Cardiac fibroblast (primary cell): ENCODE measurements at places on chromosomes 12 and 14.
A peak's percentile ranks its signal among the peaks of the same experiment; 100 is the strongest.

DNA sequence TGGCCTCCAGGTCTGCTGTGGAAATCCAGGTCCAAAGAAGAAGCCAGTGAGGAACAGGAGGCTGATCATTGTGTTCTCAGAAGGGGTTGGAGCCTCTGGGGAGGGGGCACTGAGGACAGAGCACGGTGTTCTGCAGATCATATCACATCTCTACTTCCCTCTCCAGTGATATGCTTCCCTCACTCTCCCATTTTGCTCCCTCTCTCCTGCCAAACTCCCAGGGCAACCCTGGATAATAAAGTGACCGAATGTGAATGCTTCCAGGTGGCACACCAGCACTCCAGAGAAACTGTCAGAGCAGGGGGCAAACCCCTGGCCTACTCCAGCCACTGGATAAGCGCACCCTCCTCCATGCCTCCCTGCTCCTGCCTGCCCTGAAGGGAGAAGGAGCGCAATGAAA is 57.8 kb downstream of the DPF3 start:
- no peak for DNase-seq

- DNase-seq, result peak; percentile 96
Measured at GRCh38 chr12:124497658-124498057, 69.8 kb downstream of the NCOR2 start.

GRCh38 chr14:65025818-65026217 is 39.1 kb downstream of the FNTB start:
- no peak for DNase-seq

GRCh38 chr14:61705017-61705416 is 9.7 kb downstream of the HIF1A start:
- peak; percentile 38 for DNase-seq

DNA sequence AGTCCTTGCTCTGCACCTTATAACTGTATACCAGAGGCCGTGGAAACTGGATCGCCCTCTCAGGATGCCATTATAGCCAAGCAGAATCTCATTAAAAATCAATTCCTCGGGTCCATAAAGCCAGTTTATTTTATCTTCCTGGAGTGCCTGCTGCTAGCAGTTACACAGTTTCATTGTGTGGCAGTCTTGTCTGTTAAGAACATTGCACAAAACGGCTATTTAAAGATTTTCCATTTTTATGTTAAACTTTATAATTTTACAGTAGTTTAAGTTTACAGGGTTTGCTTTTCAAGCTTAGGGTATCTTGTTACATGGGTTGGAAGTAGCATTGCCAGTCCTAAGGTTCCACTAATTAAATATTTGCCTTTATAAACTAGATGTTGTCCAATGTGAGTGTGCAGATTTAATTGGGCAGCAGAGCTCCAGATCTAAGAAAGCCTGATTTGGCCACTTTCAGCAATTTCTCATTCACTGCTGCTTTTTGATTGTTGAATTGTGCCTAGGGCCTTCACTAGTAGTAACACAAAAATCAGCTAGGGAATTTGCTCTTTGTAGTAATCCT is 17.0 kb downstream of the TMEM30B start:
- no peak for DNase-seq

DNA sequence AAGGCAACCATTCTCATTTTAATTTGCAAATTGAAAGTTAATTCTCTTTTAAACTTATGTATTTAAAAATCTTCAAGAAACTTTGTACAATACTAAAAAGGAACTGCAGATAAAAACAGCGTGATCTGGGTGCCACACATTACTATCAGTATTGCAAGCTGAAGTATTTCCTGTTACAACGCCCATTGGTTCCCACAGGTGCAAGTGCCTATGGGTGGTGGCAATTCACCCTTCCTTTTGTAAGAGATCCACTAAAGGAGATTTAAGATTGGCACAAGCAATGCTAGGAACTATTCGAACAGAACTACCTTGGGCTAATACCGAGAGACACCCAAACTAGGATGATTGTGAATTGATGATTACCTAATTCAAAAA is 13.2 kb downstream of the TAOK3 start:
- no peak for DNase-seq

GRCh38 chr12:131375972-131376345 is 334.9 kb upstream of the SFSWAP start:
- no peak for DNase-seq

GRCh38 chr14:38496092-38496491 is 240.2 kb upstream of the CLEC14A start:
- DNase-seq, result no peak

- no peak for DNase-seq
Measured at GRCh38 chr14:79285263-79285662, 926.0 kb downstream of the DIO2 start.

GRCh38 chr14:60926002-60926401 is 54.9 kb downstream of the TRMT5 start:
- DNase-seq, result no peak

DNA sequence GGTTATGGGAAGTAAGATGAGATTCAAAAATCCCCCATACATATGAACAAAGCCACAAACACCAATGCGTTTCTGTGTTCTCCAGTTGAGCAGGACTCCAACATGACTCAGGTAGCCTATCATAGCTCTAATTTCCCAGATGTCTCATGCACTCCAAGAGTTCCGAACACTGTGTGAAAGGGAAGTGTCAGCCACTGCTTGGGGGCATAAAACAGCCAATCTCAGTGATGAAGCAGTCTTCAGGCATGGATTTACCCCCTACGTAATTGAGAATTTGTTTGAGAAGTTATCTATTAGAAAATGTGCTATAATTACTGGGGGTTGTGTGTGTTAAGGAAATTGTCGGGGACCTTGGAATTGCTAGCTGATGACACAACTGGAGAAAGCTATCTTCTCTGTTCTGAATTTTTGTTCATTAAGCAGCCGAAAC is 153.9 kb upstream of the AVPR1A start:
- DNase-seq, result no peak

DNA sequence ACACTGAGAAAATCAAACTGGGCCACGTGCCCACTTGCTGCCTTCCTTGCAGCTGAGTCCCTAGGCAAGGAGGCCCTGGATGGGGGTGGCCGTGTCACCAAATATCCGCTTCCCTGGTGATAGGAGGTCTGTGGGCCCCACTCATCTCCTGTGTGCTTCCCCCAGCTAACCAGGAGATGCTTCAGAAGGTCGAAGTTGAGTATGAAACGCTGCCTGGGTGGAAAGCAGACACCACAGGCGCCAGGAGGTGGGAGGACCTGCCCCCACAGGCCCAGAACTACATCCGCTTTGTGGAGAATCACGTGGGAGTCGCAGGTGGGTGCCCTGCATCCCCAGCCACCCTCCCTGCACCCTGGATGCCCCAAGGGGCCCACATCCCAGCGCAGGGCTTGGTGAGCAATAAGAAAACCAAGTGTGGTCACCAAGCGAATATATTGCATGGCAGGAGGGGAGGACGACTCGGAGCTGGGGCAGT is 6.8 kb upstream of the SIVA1 start:
- no peak for DNase-seq

- no peak for DNase-seq
Measured at GRCh38 chr12:106157802-106158201, 19.0 kb upstream of the NUAK1 start.

- DNase-seq, result peak; percentile 38
Measured at GRCh38 chr14:99562856-99563748, 40.9 kb downstream of the CCDC85C start.

- no peak for DNase-seq
Measured at GRCh38 chr12:50529345-50529744, 24.6 kb downstream of the DIP2B start.

DNA sequence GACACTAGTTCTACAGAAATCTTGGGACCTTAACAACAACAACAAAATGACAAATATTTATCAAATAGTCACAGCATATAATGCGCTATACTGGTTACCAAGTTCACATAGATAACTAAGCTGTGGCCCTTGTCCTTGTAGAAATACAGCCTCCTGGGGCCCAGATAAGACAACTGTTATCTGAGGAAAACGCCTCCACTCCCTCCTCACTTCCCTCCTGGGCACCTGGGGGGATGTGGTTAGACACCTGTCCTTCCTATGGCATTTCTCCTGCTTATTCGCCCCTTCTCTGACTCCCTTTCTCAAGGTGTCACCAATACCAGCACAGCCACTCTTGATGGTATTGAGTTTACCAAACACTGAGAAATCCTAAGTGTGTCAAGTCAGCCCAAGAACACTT is 419.4 kb downstream of the RAD51B start:
- DNase-seq, result no peak

DNA sequence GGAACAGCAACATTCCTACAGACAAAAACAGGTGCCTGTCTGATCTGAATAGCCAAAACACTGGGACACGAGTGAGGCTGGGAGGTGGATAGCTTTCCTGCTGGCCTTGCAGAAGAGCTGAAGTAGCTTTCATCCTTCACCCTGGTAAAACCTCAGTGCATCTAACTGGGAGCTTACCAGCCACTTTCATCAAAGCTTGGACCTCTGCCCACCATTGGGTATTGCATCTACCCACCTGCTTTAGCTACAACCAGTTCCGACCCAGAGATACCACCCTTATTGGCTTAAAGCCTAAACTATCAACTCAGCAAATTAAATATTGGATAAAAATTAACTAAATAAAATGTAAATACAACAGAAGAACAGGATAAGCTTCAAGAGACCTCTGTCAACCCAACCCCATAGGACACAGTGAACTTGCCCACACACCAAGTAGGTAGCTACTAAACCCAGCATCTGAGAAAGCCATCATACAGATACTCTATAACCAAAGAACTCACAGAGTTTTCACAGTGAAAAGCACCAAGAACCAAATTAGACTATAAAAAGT is 866.3 kb downstream of the FSCB start:
- no peak for DNase-seq

GRCh38 chr14:71444030-71444822 is 488.0 kb upstream of the RGS6 start:
- DNase-seq, result no peak

DNA sequence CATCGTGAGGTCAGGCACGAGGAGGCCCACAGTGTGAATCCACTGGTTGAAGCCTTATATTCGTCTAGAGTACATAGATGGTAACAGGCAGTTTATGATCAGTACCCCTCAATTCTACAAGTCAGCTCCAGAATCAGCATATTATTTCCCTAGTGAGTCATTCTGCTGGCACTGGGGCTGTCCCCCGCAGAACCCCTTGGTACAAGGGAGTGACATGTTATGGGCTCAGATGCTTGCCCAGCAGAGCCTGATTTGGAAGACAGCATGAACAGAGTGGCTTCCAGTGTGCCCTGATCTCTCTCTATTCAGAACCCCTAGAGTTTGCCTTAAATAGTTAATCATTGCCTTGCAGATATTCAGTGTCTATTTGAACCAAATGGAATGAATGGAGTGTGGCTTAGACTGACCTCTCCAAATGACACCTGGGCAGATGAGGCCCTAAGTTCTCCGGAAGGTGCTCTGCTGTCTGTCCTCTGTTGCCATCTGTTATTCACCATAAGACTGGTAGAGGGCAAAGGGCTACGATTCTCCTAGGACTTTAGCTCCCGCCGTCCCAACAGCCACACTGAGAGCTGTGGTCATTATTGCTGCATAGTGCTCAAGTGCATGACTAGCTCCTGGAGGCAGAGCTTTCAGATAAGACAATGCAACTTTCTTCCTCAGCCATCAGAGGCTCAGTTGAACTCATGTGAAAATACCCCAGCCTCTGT is 41.1 kb downstream of the CACNA2D4 start:
- DNase-seq, result no peak

DNA sequence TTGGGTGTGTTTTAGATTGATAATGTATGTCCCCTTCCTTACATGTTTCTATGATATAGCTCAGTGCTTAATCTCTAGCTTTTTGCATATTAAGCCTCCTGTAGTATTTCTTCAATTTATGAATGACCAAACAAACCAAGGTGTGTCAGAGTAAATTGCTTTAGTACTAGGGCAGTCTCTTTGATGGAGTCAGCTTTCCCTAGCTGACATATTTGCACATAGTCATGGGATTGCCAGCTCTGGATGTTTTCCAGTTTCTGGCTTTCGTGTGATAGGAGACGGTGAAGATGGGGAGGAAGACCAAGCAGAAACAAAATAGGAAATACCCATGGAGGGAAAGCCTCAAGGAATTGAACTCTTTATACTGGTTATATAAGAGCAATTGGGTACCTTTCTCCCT is 148.9 kb downstream of the PLEKHA5 start:
- no peak for DNase-seq

DNA sequence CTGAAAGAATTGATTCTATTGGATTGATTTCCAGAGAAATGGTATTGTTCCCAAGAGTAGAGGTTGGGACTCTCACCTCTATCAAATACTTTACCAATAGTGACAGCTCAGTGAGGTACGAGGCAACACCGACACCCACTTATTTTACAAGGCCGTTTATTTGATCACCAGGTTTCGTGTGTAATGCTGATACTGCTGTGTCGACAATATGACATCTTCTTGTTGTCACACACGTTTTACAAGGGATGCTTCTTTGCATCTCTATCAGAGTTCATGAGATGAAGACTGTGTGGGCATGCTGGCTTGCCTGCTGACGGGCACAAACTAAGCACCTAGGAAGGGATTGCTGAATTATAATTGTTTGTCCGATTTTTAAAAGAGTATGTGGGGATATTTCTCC is 217.8 kb upstream of the EGLN3 start:
- no peak for DNase-seq

GRCh38 chr12:91274916-91275315 is 92.3 kb upstream of the DCN start:
- DNase-seq, result peak; percentile 88

DNA sequence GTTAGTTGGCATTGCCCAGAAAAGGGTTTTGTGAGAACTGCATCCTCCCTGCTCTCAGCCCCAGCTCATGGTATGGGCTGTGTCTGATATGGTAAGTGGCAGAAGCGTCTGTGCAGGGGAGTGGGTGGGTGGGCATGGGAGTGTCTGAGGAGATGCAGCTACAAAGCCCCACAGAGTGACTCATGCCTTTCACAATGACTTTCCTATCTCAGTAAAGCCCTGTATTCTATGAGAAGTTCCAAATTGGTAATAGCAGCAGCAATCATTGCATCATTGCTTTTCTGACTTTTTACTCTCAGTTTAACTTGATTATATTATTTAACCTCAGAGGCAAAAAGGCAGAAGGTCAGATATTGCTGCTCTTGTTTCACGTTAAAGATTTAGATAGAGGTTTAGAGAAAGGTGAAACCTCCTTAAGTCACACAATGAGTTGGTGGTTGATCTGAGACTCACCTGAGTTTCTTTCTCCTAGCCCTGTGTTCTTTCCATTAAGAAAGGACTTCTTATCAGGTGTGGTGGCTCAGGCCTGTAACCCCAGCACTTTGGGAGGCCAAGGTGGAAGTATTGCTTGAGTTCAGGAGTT is 171.7 kb downstream of the SLC5A8 start:
- peak; percentile 34 for DNase-seq
